CD4-positive, alpha-beta T cell treated with Interleukin-4 for 4 hours (primary cell): ENCODE measurements at places on chromosomes 5 and 9.

DNA sequence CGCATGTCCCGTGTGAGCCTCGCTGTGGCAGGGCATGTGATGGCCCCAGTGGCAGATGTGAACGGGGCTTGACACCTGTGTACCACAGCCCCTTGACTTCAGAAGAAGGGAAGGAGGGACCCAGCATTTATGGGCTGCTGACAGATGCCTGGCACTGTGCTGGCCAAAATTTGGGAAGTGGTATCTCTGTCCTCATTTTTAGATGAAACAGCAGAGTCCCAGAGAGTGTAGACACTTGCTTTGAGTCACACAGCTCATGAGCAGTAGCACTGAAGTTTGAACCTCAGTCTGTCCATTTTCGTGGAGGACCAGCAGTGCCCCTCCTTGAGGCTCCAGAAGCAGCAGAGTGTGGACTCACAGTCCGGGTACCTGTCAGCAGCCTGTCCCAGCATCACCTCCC, 16.5 kb downstream of the NEK6 start:
- no peak for DNase-seq

DNA sequence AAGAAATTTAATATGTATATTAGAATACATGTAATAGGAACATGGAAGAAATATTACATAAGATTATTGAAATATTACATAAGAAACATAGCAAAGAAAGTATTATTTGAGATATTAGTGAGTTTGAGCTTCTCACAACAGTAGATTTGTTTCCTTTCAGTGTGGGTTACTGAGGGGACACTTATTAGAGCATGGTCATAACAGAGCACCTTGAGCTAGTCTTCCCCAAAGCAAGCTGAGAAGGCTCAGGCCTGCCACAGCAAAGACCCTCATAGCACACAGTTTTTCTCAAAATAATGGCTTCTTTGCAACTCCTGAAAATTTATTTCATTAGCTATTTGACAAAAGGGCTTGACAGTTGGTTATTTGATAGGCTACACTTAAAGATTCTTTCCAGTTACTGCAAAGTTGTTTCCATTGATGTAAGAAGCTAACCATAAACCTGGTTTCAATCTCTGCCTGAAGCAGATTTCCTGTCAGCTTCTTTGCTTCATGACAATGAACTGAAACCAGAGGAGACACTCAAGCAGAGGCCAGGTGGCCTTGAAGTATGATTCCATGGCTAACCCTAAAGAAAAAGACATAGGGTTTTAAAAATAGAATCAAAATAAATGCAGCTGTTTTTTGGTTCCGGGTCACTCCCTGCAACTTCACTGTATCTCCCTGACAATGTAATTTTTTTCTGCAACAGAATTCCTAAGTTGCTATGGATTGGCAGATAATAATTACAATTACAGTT, 68.6 kb downstream of the ERMP1 start:
- no peak for DNase-seq

DNA sequence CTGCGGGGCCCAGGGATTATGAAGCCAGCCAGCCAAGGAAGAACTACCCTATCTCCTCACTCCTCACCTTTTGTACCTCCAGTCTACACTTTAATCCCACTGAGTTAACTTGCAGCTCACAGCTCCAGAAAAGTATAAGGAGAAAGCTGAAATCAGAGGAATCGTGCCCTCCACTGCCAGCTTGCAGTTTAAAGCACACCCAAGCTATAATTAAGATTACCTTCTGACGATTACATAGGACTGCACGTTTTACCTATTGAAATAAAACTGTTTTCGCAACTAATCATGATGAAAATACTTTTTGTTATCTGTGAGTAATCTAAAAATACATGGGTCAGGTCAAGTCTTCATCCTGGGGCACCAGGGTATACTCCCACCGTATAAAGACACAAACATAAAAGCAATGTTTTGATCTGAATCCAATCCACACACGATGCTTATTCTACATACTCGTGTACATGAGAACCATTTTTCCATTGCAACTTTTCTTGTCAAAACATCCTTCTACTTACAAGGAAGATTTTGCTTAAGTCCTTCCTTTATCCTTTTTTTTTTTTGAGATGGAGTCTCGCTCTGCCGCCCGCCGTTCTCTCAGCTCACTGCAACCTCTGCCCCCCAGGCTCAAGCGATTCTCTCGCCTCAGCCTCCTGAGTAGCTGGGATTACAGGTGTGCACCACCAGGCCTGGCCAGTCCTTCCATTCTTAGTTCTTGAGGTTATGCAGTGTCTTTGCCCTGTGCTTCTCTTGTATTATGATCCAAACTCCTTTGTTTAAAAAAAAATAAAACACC, 7.6 kb downstream of the RPL37 start:
- no peak for DNase-seq

DNA sequence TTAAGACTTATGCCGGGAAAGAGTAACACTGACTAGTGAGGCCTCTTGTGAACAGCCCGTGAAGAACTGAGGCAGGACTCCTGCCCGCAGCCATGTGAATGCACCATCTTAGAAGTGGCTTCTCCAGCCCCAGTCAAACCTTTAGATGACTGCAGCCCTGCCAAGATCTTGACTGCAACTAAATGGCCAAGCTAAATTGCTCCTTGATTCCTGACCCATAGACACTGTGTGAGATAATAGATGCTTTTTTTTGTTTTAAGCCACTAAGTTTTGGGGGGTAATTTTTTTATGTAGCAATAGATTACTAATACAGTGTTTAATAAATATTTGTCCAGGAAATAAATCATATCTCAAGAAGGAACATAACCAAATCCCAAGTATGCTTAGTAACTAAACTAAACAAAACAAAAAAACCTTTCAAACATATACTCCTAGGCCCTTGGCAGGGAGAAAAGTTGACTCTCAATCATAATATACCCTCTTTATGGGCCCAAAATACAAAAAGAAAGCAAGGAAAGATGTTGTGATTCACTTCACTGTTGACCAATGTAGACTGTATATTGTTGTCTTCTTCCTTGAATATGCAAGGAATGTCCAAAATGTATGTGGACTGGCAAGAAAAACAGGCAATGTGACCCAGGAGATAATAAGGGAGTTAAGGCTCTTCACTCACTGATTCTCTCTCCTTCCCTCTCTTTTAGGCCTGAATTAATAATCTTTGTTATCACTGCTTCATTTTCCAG, 79.7 kb upstream of the ZNF366 start:
- DNase-seq: no peak

GRCh38 chr9:126860757-126861466, 473 bp downstream of the ZBTB34 start:
- no peak for DNase-seq

- DNase-seq: no peak
Observed at GRCh38 chr9:86064220-86064619, 35.1 kb downstream of the GOLM1 start.

DNA sequence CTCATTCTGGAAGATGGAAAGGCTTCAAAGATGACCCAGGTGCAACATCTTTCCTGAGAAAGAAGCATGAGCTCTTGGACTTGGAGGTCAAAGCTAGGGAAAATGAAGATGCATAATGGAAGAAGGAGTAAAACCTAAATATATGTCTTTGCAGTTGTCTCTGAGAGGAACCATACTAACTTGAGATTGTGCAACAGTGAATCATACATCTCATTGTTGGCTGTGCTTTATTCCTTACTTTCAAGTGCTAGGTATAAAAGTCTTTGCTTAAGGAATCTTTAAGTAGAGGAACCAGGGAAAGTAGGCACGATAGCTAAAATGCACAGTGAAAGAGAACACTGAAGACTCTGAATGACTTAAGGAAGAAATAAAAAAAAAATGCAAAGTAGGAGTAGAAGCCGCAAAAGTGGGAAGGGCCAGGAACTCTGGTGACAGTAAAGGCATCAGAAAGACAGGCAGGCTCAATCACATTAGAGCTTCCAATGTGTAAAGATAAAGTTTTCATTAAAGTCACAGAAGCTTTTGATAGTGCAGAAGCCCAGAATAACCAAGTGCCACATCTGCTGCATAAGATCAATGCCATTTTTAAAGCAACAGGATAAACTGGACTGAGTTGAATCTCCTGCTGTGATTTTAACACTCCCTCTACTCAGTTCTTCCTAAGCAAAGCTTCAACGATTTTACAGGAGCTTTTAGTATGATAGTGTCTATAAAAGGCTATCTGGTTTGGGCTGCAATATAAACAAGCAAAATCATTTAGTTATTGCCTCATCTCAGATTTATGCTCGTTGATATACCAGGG, 432.3 kb upstream of the EDIL3 start:
- no peak for DNase-seq

DNA sequence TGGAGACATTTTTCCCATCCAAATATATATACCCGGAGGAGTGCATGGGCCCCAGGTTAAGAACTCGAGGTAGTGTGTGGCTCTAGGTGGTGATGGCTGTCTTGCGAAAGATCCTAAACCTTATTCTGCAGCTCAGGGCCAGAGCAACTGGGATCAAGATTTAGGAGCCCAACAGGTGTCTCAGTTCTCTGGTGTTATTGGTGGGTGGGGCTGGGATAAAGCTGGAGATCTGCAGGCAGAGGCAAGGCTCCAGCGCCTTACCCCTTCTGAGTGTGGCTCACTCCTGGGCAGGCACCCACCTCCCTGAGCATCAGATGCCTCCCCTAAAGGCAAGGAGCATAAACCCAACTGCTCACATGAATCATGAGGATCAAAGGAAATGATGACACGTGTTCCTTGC, 11.2 kb downstream of the UBE2QL1 start:
- DNase-seq: no peak

GRCh38 chr5:151483176-151483575, 35.8 kb downstream of the SLC36A1 start:
- DNase-seq: no peak

DNA sequence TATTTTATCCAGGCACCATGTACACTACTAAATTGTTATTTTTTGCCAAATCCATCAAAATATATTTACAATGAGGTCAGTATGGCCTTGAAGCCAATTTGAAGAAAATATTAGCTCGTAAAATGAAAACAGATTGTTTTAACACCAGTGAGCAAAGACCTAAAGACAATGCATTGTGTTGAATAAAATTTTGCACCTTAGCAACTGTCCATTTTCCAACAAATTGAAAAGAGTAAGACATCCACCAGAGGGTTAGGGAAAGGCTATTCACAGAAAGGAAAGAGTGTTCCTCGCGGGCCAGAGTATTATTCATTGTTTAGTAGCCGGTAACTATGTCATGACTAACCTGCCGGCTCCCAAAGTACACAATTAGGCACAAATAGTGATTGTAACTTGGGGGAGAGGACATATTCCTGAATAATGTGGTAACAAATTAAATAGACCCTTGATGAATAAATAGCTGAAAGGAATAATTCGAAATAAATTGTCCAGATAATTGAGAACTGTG, 213.3 kb downstream of the DNAH5 start:
- no peak for DNase-seq

DNA sequence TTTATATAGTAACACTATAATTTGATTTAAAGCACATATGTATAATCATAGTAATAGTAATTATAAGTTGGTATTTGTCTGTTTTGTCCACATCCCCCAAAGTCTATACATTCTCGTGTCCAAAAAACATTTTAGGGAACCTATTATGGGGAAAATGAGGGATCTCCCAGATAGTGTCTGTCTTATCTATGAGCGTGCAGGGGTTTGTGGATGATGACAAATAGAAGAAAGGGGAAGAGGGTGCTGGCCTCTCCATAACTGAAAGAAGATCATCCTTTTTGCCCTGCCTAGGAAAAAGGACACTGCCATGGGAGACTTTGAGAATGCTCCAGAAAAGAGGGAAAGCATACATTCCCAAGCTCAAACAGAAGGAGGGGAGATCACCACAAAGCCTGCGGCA, 45.3 kb downstream of the C5orf22 start:
- DNase-seq: no peak

GRCh38 chr9:130284690-130285089, 19.1 kb downstream of the HMCN2 start:
- no peak for DNase-seq

DNA sequence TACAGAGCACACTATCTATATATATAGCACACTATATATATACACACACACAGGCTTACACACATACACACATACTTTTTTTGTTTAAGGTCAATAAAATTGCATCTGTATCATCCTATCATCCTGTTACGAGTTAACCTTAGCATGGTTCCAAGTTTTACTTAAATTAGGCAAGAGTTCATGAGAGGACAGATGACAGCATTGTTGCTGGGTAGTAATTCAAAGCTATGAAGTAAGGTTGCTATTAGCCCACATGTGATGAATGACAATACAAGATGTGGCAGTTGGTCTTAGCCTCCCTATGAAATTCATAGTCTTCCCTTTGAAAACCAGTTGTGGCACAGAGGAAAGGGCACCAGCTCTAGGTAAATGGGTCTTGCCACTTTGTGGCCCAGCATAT, 438.1 kb downstream of the ACTL7B start:
- no peak for DNase-seq

DNA sequence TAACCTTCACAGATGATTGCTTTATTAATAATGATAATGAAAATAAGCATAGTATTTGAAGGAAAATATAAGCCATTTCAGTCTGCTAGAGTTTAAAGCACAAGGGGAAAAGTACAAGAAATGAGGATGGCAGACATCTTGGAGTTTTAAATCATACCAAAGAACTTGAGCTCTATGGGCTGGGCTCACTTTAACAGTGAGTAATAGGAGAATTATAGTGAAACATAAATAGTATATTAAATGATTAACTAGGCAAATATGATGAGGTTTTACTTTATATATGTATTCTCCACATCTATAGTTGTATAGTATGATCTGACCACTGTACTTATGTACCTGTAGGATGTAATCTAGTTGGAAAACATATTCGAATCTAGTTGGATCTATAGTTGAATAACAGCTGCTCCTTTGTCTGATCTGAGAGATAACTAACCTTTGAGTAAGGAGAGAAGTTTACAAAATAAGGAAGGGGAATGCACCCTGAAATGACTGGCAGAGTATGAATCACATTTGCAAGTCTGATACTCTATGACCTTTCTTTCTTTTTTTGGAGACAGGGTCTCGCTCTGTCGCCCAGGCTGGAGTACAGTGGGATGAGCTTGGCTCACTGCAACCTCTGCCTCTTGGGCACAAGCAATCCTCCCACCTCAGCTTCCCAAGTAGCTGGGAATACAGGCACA, 17.6 kb downstream of the MEGF9 start:
- no peak for DNase-seq

- DNase-seq: no peak
Observed at GRCh38 chr9:109108318-109108717, 11.4 kb downstream of the TMEM245 start.

GRCh38 chr5:4233671-4234070, 638.0 kb downstream of the IRX1 start:
- DNase-seq: no peak

DNA sequence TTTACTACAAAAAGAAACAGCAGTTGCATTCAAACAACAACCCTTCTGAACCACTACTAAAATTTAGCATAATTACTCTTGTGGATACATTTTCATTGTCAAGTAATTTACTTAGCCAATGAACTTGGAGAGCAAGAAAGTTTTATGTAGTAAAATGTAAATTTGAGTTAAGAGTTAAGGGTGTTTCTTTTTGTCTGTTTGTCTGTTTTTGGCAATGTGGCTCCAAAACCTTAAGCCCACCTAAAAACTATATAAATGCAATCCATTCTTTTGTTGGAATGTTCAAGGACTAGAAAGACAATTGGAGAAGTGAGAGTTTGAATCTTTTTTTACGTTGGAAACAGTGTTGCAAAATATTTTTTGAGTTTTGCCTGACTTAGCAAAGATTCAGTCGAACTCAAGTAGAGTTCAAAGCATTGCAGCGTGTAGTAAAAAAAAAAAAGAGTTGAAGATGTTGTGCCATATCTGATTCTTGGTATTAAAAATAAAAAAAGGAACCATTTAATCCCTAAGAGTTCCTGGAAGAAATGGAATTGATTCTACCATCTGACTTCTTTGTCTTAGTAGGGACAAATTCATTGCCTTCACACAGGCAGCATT, 867 bp downstream of the SYK start:
- no peak for DNase-seq
